OCI-LY7 (cell line): ENCODE measurements at places on chromosomes 6 and 20. TPM values are rescaled to one million over a fixed set of nuclear protein-coding genes. Genes with fewer than 3 reads are reported as not detected.
A peak's percentile ranks its signal among the peaks of the same experiment; 100 is the strongest.

DNA sequence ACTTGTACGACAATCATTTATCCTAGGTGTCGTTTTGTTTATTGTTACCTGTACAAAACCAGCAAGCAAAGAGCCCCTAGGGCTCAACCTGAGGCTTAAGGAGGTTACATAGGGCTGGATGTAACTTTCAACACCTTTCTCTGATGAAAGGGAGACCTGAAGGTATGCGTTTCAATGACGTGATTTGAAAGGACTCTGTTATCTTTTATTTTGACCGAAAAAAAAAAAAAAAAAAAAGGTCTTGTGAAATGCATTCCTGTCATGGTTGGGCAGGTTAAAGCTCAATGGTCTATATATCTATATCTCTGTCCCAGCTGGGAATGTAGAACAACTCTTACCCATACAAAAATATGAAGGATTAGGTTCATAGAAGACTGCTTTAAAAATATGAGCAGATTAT is 78.7 kb upstream of the SASH1 start:
- DNase-seq, result no peak

RNF144B gene
- total RNA-seq, result 151 and 154 TPM in 2 replicates

DNA sequence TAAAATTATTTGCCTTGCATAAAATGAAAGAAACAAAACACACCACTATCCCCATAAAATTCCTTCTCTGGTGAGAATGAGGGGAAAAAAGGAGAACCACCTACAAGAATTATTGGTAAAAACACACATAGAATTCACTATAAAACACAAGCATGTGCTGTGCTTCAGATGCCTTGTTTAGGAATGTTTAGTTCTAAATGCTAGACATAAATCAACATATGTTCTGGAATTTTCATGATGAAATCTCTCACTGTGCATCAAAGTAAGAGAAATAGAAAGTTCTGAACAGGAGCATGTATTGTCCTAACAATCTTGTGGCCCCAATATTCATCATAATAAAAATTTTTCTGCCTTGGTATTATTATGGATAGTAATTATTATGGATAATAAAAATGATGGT is 111.0 kb downstream of the PLCB4 start:
- no peak for DNase-seq

UST gene
- total RNA-seq, result 3.4 and 4.1 TPM in 2 replicates

- no peak for DNase-seq
Observed at GRCh38 chr6:138370631-138371451, 6.9 kb upstream of the SMIM28 start.

DNA sequence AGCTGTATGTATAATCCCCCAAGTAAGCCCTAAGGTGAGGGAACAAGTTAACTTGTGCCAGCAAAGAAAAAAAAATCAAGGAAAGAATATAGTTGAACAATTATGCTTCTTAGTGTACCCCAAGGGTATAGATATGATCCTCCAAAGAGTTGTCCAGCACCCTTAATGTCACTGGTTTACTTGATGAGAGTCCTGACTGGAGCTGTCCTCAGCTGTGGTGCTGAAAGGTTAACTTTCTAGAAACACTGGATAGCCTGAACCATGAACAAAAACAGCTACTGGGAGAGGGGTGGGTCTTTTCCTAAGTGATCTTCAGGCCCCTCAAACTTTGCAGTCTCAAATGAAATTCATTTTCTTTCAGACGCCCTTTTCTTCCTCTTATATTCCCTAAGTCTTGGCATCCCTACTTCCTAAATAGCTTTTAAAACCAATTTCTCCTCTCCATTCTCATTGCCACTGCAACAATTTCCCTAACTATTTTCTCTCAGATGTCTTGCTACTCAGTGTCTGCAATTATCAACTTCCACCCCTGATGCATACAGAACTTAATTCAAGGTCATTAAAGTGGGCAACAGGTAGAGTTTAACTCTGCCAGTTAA is 83.5 kb upstream of the PROKR2 start:
- peak; percentile 8 for DNase-seq

DNA sequence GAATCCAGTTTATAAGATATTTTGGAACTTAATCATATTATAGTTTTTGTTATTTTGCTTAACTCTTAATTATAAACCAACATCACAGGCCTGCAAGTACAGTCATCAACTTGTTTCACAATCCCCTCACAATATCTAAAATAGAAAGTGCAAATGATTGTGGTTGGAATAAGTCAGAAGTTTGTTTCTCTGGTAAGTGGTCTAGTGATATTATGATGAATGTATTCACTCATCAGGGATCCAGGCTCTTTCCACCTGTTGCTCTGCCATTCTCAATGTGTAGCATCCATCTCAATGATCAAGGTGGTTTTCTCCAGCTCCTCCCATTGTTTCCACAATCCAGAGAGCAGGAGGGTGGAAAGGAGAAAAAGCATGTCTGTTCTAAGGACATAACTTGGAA is 54.2 kb downstream of the OPN5 start:
- no peak for DNase-seq

DNA sequence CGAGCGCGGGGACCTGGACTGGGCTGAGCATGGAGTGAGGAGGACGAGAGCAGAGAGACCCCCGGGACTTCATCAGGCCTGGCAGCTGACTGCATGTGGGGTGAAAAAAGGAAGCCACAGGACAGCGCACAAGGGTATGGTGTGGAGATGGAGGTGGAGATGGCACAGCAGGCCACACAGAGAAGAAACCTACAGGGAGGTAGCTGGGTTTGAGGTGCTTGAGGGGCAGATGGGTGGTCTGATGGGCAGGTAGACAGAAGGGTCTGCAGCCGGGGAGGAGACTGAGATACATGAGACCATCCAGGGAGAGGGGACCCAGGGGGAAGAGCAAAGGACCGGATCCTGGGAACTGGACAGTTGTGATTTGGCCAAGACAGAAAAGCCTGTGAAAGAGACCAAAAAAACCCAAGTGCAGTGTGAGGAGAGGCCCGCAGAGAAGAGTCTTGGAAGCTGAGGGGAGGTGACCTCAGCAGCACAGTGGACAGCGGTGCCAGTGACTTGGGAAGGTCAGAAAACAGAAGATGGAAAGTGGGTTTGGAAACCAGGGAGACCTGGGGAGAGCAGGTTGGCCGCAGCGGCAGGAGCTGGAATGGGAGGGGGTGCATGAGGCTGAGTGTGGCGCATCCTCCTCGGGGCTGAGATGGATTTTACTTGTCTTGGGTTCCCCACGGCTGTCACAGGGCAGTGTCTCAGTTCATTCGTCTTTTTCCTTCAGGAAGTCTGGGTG is 5.5 kb downstream of the HLA-DPB1 start:
- DNase-seq, result no peak

SLC17A2 gene
- not detected in 2 replicates for total RNA-seq

GRCh38 chr20:54366669-54367344 is 108.6 kb upstream of the DOK5 start:
- DNase-seq, result no peak

GRCh38 chr20:5864873-5865587 is 85.3 kb downstream of the TRMT6 start:
- DNase-seq, result no peak

RGS17 gene
- not detected in 2 replicates for total RNA-seq

PDE7B gene
- not detected in 2 replicates for total RNA-seq

- DNase-seq, result no peak
Observed at GRCh38 chr6:41442800-41443501, 103.2 kb upstream of the FOXP4 start.

DUSP15 gene
- total RNA-seq, result 0.61 TPM in 1 of 2 replicates, not detected in the other

GSTA2 gene
- total RNA-seq, result not detected in 2 replicates

CBLN4 gene
- total RNA-seq, result not detected in 2 replicates

SCAF8 gene
- total RNA-seq, result 47.0 and 50.0 TPM in 2 replicates

TNFRSF21 gene
- 35.1 and 36.5 TPM in 2 replicates for total RNA-seq

GTSF1L gene
- total RNA-seq, result 3.3 and 4.0 TPM in 2 replicates

GRCh38 chr6:166726201-166726600 is 99.2 kb upstream of the RPS6KA2 start:
- no peak for DNase-seq

DNA sequence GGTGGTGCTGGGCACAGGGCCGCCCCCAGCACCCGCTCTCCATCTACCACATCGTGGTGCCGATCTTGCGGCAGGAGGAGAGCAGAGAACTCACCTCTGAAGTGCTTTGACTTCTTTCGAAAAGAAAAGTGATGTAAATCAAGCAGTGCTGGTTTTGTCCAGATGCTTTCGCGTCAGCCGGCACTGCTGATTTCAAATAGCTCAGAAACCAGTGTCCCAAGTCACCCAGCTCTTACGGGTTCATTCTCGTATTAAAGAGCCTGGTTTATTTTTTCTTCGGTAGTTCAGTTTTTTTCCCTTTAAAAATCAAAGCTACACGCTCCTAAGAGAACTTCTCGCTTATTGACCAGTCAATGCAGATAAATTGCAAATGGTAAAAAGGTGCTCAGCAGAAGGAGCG is 32.1 kb downstream of the MYT1 start:
- DNase-seq, result no peak

DNA sequence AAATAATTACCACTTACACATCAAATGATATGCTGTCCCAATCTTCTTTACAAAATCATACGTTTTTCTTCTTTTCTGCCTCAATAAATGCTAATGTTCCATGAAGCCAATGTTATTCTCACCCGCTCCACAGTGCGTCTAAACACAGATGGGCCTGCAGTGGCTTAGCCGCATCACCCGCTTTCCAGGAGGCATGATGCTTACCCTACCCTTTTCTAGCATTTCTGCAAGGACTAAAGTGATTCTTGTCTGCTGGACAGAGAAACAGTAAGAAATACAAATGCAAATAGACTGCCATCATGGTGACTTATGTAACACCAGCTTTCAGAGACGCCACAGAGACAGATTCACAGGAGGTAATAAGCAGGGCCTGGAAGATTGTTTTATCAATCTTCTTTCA is 104.4 kb downstream of the RNASET2 start:
- DNase-seq, result no peak

DNA sequence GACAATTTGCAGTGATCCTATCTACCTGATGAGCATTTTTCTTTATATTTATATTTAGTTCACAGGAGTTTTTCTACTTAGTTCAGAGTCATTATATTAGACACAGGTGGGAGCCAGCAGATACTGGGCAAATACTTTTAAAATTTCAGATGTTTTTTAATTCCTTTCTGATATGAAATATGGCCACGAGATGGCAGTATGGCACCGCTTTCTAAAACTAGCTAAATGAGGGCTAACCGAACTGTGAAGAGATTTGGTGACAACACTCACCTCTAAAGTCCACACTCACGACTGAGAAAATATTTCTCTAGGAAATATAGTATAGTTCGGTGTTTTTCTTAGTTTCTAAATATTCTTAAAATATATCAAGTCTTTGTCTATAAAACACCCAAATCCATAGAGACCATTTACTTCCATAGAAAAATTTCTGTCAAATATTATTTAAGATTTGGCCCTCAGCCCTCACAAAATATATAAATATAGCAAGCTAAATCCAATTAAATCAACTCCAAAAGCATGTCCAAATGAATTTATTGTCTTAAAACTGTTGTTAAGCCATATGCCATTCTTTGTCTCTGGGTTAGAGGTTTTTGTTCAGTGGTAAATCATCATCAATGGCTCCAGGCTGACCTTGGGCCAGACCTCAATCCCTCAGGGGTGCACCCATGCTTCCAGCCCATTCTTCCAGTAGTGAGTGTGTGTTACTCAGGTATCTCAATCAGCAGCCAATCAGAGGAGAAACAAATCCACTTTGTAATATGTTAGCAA is 63.6 kb downstream of the HUS1B start:
- peak; percentile 78 for DNase-seq

PLN gene
- not detected in 2 replicates for total RNA-seq

KHDC1L gene
- total RNA-seq, result not detected in 2 replicates

DNA sequence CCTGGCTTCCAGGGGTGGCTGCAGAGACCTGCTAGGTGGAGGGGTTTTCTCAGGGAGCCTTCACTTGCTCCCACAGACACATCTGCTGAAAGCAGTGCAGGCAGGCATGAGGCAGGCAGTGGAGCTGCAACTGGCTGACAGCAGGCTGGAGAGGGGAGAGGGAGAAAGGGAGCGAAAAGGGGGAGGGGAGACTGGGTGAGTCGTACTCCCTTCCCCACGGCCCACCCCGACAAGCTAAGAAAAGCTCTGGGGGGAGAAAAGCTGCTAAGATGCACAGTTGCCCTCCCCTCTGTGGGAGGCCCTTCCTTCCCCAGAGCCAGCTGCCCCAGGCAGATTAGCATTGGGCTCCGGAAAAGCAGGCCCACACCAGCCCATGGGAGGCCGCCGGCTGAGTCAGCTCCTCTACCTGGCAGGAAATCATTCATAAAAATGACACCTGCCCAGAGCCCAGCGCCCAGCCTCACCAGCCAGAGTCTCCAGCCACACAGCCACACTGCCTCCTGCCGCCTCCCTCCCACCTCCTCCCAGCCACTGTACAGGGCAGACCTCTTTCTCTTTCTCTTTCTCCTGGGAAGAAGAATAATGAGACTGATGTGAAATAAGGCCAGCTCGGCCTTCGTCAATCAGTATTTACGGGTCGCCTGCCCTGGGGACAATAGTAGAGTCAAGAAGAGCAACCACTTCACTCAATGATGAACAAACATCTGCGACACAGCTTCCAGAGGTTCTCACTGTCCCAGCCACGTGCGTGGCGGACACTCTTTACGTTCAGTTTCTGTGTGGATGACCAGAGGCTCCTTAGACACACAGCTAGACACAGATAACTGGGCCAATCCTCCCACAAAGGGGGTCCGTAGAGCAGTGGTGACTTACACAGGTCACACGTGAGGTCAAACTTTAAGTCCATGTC is 7.7 kb upstream of the C20orf203 start:
- peak; percentile 68 for DNase-seq

DNA sequence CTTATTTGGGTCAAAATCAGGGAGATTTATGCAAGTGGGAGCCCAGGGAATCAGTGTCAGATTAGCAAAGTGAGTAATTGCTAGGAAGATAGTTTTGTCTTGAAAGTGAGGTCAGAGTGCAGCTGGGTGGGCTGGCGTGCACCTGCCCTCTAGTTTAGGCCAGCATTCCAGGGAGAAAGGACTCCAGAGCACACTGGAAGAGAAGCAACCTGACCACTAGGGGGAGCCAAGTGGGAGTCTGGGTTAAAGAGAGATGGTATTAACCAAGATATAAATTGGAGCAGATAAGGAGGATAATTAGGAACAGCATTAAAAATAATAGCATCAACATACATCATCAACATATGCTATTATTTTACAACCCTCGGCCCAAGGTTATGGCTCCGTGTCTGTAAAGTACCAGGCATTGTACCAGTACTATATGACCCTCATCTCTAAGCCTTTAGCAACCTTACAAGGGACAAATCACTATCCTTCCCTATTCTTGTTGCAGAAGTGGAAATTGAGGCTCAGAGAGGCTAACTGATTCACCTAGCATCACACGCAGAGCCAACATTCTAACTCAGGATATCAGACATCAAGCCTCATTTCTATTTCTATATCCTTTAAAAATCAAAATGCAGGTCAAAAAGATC is 57.8 kb downstream of the SLC2A10 start:
- DNase-seq, result peak; percentile 62

GRCh38 chr6:20640181-20640580 is 105.9 kb downstream of the CDKAL1 start:
- no peak for DNase-seq

NT5E gene
- total RNA-seq, result not detected in 2 replicates

PREX1 gene
- total RNA-seq, result 20.7 and 24.7 TPM in 2 replicates

GRCh38 chr6:1253816-1254215 is 58.1 kb upstream of the FOXQ1 start:
- DNase-seq, result no peak

- DNase-seq, result no peak
Observed at GRCh38 chr6:81816380-81816779, 63.9 kb upstream of the TENT5A start.
